ENCODE measurements at places on chromosomes 5 and 9.

- no peak for DNase-seq
Measured at GRCh38 chr9:136700959-136701667, 11.3 kb upstream of the DIPK1B start.

DNA sequence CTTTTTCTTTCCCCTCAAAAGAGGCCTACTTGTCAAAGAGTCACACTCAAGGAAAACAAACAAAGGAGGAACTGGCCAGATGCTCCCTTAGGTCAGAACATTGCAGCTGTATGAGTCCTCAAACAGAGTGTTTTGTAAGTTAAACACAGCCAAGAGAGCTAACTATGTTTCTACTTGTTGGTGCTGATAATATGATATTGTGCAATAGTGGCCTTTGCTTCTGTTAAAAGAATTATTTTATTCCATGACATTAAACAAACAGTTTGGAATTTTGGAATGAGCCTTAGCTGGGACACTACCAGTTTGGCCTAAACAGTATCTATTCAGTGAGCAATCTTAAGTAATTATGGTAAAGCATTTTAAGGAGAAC lies 56.0 kb upstream of the TPD52L3 start:
- DNase-seq: peak; percentile 95

GRCh38 chr9:118318770-118319431 lies 614.7 kb downstream of the TLR4 start:
- no peak for DNase-seq

DNA sequence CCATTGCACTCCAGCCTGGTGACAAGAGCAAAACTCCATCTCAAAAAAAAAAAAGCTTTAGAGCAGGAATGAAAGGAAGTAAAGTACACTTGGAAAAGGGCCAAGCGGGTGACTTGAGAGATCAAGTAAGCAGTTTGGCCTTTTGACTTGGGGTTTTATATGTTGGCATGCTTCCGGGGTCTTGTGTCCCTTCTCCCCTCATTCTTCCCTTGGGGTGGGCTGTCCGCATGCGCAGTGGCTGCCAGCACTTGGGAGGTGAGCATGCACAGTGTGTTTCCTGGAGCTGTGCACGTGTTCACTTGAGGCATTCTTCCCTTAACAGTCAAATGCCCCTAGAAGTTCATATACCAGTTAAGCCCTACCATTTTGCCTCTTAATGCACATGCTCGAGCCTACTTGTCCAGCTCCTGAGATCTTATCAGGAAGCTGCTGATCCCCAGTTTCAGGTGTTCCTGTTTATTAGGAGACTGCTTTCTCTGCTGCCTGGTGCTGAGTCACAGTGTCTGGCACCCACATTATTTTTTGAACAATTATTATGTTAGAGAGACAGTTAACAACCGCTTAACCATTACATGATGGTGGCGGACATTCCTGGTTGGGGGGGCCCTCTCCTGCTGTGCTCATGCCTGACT lies 32.6 kb upstream of the PRRC2B start:
- peak; percentile 21 for DNase-seq

DNA sequence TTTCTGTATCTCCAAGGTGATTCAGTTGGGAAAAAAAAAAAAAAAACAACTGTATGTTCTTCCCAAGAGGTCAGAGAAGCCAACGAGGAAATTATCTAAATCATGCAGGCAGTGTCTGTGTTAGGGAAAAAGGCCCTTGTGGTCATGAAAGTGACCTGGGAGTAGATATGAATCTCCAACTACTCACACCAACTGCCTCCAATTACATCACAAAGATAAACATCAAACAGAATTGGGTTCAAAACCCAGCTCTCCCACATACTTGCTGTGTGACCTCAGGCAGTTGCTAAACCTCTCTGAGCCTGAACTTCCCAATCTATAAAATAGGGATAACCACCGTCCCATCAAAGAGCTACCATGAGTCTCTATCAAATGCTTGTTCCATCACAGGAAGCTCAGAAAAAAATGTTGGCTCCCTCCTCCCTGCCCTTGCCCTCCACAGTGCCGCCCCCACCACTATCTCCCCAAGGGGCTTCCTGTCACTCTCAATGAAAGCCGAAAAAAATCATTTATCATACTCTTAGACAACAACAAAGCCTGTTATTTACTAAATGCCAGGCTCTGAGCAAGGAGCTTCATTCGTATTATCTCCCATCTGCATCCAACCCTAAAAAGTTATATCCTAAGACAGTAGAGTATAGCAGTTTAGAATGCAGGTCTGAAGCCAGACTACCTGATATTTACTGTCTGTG lies 42.9 kb downstream of the CDK5RAP2 start:
- no peak for DNase-seq

DNA sequence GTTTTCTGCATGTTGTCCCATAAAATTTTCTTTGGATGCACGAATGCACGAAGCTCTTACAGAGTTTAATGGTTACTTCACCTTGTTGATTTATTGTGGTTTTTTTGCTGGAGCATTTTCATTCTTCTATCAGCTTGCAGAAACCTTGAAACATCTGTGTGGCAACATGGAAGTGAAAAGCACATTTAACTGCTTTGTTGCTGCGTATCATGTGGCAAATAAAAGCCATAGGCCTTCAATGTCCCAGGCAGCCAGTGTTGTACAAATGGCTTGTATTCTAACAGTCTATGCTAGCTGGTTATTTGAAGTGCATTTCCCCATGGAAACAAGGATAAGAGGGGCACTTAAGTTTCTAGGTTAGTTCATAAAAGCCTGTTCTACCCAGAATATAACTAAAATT lies 42.5 kb upstream of the RASGRF2 start:
- DNase-seq: no peak

DNA sequence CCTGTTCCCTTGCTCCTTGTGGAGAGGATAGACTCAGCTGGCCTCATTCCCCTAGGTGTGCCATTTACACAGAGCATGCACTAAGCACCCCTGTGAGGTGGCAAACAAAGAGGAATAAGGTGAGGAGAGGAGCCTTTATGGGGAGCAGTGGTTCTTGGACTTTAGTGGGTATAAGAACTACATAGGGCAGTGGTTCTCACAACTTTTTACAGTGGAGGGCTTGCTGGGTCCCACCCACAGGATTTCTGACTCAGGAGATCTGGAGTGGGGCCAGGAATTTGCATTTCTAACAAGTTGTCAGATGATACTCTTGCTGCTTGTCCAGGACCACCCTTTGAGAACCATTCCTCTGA lies 42.0 kb downstream of the CSF1R start:
- DNase-seq: peak; percentile 94

GRCh38 chr5:33890131-33891032 lies 1.4 kb downstream of the ADAMTS12 start:
- DNase-seq: peak; percentile 63

- no peak for DNase-seq
Measured at GRCh38 chr5:141199359-141200235, at the start of gene PCDHB11. PCDHB11 (plus strand) TSS chr5:141199627; CDS start chr5:141199775, 148 bp downstream.

- no peak for DNase-seq
Measured at GRCh38 chr5:119385136-119385535, 29.3 kb downstream of the TNFAIP8 start.

DNA sequence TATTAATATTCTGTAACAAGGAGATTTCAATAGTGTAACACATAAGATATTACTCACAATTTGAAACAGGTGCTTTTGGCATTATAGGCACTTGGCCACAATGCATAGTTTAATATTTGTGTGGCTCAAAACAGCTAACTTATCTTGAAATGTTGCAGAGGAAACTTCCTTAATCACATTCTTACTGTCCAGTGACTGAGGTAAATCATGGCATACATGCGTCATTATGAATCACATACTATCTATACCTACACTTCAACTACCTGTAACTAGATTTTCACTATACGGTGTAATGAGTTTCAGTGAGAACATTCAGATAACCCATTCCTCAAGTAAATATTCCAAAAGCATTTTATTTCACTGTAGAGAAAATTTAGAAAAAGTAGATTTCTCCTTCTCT lies 218.8 kb downstream of the PDE4D start:
- DNase-seq: no peak

DNA sequence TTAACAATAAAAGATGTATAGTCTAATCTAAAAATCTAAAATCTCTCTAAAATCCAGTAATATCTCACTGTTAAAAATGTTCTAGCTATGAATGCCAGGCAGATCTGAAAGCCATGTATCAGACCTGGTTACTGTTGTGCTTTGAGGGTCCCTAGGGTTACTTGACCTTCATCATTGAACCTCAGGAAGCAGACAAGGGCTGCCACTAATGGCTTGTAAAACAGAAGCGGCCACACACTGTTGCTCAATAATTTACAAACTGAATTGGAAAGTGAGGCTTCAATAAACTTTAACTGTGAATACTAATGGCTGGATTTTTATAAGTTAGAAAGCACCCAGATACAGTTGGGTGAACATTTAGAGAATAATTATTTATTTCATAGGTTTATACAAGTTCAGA lies 198.0 kb upstream of the RPS23 start:
- DNase-seq: no peak

GRCh38 chr5:56763711-56764466 lies 51.5 kb upstream of the MAP3K1 start:
- DNase-seq: peak; percentile 82

GRCh38 chr5:60340965-60341471 lies 358.9 kb downstream of the DEPDC1B start:
- DNase-seq: no peak

DNA sequence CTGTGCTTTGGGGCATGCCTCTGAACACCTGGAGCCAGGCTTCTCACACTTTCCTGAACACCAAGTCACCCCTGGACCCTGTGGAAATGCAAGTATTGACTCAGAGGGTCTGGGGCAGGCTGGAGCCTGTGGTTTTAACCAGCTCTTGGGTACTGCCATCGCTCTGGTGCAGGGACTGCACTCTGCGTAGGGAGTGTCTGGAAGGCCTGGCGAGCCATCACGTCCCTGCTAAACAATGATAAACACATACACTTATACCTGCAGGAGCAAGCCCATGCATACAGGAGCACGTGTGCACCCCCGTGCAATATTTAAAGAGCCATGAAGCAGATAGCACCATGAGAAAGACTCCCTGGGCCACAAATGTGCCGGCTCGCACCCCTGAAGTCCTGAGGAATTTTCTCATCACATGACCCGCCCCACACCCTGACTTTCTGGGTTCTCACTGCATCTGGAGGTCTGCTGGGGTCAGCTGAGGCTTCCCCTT lies 267.7 kb downstream of the GADD45G start:
- DNase-seq: no peak

- DNase-seq: no peak
Measured at GRCh38 chr5:2909035-2909434, 157.6 kb upstream of the IRX2 start.

DNA sequence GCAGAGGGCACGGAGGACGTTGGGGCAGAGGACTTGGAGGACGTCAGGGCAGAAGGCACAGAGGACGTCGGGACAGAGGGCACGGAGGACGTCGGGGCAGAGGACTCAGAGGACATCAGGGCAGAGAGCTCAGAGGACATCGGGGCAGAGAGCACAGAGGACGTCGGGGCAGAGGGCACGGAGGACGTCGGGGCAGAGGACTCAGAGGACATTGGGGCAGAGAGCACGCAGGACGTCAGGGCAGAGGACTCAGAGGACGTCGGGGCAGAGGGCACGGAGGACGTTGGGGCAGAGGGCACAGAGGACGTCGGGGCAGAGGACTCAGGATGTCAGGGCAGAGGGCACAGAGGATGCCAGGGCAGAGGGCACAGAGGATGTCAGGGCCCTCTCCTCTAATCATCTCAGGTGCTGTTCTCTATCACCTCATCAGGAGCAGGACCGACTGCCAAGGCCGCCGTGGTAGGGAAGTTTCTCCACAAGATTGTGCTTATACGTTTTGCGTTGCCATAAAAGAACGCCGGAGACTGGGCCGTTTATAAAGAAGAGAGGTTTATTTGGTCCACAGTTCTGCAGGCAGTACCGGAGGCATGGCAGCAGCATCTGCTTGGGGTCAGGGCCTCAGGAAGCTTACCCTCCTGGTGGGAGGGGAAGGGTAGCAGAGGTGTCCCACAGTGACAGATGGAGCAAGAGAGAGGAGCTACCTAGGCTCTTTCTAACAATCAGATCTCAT lies 29.4 kb upstream of the ADAMTS2 start:
- no peak for DNase-seq

DNA sequence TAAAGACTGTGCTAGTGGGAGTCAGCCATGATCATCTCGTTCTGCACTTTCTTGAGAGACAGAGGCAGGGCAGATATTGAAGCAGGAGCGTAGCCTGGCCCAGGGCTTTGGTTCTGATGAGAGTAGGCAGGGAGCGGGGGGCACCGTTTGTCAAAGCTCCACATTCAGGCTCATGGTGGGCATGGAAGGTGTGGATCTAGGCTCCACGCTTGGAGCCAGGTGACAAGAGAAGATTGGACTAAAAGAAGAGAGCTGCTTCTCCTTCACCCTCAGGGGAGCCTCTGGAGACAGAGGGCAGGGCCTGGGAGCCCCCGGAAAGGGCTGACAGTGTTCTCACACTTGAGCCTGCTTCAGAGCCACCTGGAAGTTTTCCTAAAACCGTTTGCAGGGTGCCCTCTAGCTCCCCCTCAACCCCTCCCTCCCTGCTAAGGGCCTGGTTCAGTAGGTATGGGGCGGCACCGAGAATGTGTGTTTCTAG lies 24.7 kb upstream of the FCN2 start:
- DNase-seq: no peak

DNA sequence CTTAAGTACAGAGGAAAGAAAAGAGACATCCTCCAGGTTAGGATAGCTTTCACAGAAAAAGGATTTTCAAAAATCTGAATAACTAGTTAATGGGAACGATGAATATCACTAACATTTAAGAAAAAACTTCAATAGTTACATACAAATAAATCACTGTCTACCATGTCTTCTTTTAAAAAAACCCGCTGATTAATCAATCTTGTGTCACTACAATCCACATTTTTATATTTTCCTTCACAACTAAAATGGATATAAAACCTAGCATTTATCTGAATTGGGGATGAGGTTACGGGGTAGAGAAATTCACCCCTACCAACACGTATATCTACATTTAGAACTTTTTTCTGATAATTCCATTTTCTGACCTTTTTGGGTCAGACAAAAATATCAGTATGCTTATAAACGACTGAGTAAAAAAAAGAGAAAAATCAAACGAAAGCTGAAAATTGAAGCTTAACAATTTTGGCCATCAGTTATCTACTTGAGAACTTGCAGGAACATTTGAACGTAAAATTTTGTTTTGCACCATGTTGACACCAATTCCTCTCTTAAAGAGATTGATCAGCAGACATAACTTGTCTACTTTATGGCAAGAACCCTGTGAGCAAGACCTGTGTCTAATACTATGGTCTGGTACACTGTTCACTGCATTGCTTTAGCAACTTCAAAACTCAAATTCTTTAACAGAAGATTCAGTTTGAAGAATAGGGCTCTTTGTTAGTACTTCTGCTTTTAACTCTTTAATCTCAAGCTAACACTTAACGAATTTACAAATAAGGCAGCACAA lies 4.8 kb downstream of the NR3C1 start:
- peak; percentile 45 for DNase-seq

DNA sequence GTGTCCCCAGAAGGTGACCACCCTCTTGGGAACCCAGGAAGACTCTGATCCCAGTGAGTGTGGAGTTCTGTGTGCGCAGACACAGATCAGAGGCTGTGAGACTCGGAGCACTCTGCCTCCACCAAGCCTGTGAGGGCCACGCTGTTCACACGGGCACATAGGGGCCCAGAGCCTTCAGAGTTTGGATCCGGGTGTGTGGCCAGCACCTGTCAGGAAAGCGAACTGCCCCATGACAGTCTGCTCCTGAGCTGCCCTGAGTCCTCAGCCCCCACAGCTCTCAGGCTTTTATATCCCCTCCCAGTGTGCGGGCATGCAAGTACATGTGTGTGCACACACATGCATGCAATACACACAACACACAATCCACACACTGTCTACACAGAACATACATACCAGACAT lies 161.8 kb upstream of the IRX2 start:
- no peak for DNase-seq
